ENCODE measurements at places on chromosomes 5 and 9.

DNA sequence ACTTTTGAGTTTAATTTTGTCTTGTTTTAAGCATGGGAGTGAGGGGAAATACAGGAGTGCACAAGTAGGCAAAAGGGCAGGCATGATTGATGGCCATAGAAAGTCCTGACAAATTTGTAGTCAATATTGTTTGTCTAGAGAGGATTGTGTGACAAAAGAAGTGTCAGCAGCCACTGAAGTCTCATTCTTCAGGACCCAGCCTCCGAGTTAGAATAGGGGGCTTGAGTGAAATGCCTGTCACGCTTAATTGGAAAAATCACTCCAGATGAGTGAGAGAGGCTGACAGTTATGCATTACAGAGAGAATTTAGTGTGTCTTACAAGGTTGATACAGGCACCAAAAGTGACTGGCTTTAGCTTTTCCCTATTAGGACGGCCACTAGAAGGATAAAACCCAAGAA, 81.9 kb upstream of the RPS23 start:
- DNase-seq = no peak

GRCh38 chr5:143066556-143067281, 296.5 kb downstream of the ARHGAP26 start:
- DNase-seq = peak; percentile 64

GRCh38 chr5:42001673-42002072, 76.6 kb downstream of the FBXO4 start:
- no peak for DNase-seq

GRCh38 chr9:88530051-88530450, 4.9 kb upstream of the NXNL2 start:
- no peak for DNase-seq

- no peak for DNase-seq
These were observed 33.2 kb upstream of the CYFIP2 start for GRCh38 chr5:157232706-157233105.

- peak; percentile 93 for DNase-seq
These were observed 298.2 kb upstream of the RFX3 start for GRCh38 chr9:3823842-3824475.

- no peak for DNase-seq
These were observed 47.3 kb downstream of the LIFR start for GRCh38 chr5:38509185-38509584.

DNA sequence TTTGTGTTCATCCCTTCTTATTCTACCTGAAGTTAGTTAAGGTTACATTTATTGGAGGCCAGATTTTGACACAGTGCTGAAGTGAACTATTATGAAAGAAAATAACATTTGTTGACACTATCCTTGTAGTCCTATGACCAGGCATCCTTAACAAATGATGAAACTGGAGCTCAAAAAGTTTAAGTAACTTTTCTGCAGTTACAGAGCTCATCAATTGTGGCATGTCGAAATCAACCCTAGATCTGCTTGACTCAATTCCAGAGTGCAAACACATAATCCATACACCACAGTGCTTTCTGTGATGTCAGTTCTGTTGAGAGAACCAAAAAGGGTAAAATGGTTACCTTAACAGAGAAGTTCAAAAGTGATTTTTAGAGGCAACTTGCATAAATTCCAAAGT, 28.6 kb downstream of the KCNN2 start:
- DNase-seq = no peak

- no peak for DNase-seq
These were observed 176.9 kb downstream of the RAB3C start for GRCh38 chr5:58759745-58760144.

DNA sequence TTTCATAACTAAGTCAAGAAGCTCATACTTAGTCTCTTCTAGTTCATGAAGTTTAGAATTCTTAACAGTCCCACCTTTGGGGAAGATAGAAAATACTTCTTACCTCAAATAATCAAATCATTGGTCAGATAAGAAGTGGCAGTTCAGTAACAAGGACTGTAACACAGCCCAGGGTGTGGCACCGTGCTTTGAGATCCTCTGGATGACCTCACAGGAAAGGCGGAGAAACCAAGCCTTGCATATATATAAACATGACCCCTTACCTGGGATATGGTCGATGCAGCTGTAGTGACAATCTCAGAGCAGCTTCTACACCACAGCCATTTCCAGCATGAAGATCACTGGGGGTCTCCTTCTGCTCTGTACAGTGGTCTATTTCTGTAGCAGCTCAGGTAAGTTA, at the start of gene SPINK7:
SPINK7 (plus strand) TSS at position 271 of the 400 bp plus-strand sequence; CDS start at position 332, 61 bp downstream.
- no peak for DNase-seq

- DNase-seq = no peak
These were observed 2.2 kb downstream of the RACK1 start for GRCh38 chr5:181241393-181241975.

DNA sequence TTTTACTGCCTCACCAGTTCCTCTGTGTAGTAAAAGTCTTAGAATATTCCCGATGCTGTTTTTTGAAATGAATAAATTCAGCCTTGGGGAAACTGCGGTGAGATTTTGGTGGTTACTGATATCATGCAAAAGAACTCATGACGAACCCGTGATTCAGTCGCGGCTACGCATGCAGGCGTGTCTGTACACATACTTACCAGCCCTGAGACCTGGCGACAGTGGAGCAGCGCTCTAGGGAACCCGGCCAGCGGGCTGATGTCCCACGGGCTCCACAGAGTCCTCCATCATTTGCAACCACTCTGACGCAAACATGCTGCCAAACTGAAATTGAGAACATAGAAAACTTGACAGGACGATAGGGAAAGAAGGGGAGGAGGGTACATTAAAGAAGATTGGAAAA, 315.6 kb upstream of the DAB2 start:
- no peak for DNase-seq

DNA sequence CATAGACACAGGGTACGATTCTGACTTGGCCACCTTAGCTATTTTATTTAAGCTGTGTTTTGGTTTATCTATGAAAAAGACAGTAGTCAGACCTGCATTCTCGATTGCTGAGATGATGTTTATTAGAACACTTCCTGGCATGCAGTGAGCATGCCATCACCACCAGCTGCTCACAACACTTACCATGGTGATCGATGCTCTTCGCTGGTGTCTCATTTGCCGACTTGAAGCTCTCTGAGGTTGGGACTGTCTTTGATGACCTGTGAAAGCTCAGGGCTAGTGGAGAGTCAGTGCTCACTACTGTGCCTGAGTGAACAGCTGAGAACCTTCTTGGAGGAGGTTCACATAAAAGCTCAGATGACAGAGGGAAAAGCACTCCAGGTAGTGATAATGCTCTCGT, 4.4 kb upstream of the C9orf153 start:
- DNase-seq = no peak

DNA sequence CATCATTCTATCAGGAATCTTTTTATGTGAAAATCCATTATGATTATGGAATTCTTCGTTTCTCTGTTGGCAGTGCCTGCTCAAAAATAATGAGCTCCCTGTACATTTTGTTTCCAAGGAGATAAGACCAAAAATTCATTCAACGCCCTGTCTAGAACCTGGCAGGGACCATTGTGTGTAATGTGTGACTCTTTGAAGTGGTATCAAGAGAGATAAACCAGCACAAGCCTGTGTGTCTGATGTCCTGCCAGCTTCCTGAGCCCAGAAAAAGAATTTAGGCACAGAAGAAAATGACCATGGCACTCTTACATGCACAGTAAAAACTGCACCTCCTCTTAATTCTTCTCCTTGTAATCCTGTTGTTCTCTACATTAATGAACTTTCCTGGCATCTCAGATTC, 177.4 kb downstream of the SAXO1 start:
- DNase-seq = no peak

- no peak for DNase-seq
These were observed 17.4 kb upstream of the SEC16A start for GRCh38 chr9:136499935-136500910.

GRCh38 chr5:142178651-142179050, 70.1 kb downstream of the NDFIP1 start:
- no peak for DNase-seq

DNA sequence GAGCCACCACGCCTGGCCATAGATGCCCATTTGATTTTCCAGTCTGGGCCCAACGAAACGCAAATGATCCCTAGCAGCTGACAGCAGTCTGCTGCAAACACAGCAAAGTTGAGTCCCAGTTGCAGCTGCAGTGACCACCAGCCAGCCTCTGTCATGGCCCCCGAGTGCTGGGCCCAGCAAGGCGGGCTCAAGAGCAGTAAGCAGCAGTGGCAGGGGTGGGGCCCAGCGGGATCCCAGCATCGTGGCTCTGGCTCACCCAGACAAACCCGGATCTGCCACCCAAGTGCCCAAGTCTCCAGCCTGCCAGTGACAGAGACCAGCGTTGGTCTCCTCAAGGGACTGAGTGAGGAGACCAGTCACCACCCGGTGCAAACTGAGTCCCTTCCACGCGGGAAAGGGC, 6.9 kb upstream of the LTC4S start:
- DNase-seq = no peak

DNA sequence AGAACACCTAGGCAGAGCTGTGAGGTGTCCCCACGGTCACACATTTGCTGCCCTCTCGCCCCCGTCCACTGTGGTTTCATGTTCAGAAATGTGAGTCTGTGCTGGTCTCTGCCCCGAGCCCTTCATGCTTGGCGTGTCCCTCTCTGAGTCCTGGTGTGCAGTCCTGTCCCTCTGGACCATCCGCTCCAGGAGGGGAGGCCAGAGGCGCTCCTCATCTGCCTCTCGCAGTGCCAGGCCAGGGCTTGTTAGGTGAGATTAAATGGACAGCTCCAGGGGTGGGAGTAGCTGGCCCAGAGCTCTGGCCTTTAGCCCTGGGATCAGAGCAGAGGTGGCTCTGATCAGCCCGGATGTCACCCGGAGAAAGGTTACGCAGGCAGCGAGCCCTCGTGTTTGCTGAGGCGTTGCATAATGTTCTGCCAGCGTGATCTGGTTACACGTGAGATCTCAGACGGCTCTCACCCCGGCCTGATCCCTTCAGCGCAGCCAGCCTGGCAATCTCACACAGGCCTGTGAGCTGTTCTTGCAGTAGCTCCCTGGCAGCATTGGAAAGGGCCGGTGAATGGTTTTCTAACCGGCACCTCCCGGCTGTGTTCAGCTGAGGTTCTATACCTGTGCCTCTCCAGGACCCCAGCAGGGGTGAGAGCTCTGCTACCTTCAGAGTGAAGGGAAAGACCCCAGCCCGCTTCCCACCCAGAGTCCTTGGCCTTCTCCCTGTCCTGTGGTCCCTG, 24.5 kb downstream of the PTGES2 start:
- no peak for DNase-seq

- DNase-seq = no peak
These were observed 14.2 kb upstream of the FRRS1L start for GRCh38 chr9:109181284-109181683.

GRCh38 chr9:106322706-106323245, 540.2 kb upstream of the ZNF462 start:
- DNase-seq = no peak

- DNase-seq = no peak
These were observed 18.5 kb downstream of the C9orf85 start for GRCh38 chr9:71929791-71930440.

DNA sequence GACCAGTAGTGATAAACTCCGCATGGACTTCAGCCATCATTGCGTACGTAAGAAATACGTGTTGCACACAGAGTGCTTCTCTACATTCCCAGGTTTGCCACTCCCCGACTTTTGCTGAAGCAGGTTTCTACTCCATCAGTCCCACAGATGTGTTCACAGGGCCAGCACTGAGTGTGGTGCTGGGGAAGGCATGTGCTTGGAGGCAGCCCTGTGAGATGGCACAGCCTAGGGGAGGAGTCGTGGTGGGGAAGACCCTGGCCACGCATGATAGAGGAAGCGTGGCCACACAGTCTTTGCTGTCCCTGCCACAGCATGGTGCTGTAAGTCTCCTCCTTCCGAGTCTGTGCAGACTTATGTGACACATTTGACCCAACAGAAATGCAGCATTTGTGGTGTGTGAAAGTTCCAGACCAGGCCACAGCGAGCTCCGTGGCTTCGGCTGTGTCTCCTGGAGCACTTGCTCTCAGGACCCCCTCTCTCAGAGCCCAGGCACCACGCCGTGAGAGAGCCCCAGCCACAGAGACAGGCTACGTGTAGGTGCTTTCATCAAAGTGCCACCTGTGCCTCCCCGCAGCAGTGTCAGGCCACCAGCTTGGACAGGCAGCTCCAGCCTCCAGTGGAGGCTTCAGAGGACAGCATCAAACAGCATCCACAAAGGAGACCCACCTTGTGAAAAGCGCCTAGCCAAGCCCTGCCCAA, 197.8 kb downstream of the AUH start:
- no peak for DNase-seq

DNA sequence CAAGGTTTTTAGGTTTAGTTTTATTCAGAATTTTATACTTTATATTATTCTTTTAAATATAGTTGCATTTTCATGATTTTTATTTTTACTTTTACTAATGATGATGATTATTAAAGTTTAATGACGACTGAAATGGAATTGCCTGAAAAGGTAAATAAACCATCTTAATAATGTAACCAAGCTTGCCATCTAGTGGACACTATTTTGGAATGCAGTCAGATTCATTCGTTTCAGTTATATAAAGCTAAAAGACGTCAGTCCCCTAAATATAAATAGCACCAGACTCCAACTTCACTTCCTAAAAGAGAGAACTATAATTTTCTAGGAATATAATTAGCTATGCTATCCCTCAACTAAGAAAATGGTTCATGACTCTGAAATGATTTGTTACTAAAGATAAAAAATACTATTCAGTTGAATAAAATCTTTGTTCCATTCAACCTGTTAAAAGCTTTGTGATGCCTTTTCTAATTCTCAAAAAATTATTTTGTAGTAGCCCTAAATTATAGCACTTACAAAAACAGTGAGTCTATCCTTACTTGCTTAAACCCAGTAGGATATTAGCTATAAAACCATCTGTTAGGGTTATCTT, 19.9 kb downstream of the ABITRAM start:
- DNase-seq = peak; percentile 21

DNA sequence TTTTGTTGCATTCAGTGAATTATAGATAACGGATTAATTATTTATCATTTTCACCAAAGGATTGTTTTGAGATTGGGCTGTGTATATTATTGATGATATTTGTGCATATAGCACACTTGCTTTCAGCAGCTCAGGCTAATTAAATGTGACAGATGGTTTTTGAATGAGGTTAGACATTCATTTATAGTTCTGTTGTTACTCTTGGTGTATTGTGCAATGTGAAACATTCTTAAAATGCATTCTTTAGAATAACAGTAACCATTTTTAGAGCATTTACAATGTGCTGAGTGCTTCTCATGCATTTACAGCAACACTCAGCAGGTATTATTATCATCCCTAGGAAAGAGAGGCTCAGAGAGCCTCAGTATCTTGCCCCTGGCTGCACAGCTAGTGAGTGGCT, 23.8 kb downstream of the NANS start:
- no peak for DNase-seq

Measured in skin of body (tissue), 3 donors.